NCI-H2029 (cell line): ENCODE measurements at places on chromosomes 6 and 20.
A peak's percentile ranks its signal among the peaks of the same experiment; 100 is the strongest.

GRCh38 chr6:56671651-56672461 lies 29.2 kb upstream of the DST start:
- no peak for DNase-seq

- DNase-seq: peak; percentile 25
These were observed 778 bp upstream of the LOC128125822 start for GRCh38 chr6:63571361-63572043.

GRCh38 chr6:34816635-34817301 lies 24.9 kb downstream of the BLTP3A start:
- no peak for DNase-seq

DNA sequence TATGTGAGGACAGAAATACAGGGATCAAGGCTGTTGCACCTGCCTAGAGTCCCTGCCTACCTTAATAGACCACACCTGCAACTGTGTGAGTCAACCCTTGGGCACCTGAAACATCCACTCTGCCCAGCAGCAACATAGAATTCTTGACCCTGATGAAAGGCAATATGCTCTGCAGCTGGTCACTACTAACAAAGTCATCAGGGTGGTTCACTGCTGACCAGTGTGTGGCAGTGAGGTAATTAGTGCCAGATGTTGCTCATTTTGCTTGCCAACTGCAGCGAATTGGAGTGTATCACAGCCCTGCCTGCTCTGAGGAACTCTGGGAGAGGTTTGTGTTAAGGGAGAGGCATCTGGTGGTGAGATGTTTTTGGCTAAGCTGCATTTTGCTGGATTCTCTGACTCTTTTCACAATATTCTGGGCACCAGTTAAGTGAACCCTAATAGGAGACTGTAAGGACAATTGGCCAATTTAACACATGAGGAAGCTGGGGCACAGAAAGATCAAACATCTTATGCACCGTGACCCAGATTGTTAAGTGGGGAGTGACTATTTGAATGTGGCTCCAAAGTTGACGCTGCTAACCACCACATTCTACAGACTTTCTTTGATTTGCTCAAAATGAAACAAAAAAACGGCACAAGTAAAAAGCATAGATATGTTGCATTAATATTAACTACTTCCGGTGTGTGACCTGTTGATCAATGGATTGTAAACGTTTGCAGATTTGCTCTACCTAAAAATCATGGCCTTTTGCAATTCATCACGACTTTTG lies 61.9 kb upstream of the OPRM1 start:
- DNase-seq: no peak

GRCh38 chr6:143187238-143187923 lies 126.7 kb downstream of the AIG1 start:
- no peak for DNase-seq

- DNase-seq: no peak
These were observed 52.2 kb downstream of the CDC40 start for GRCh38 chr6:110232450-110232849.

DNA sequence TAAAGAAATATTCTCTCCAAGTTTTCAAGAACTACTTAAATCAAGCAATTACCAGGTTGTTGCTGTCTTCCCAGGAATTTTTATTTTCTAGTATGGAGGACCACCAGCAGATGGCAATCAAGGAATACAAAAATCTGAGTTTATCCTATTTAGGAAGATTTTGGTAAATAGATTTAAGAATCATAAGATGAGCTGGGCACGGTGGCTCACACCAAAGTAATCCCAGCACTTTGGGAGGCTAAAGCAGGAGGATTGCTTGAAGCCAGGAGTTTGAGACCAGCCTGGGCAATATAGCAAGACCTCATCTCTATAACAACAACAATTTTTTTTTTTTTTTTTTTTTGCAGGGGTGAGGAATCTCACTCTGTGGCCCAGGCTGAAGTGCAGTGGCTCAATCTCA lies 19.3 kb upstream of the SEC63 start:
- no peak for DNase-seq

GRCh38 chr6:56798163-56798562 lies 155.5 kb upstream of the DST start:
- no peak for DNase-seq
